ENCODE measurements at places on chromosomes 1 and 21.

- DNase-seq: no peak
Observed at GRCh38 chr1:223102797-223103533, 40.1 kb downstream of the TLR5 start.

DNA sequence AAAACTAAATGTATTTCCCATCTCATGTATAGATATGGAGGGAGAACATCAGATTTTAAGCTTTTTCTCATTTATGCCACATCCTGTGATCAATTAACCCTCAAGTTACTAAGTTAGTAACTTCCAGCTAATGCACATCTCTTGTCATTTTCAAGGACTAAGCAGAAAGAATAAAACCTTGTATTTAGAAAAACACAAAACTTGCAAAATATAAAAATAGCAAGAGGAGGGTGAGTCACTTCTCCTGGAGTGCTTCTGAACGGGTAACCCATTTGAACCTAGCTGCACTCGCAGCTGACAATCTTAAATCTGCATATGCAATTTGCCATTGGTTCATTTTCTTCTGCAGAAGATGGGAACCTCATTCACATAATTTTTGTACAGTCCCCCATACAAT is 500.5 kb downstream of the SETD4 start:
- DNase-seq: no peak

GRCh38 chr1:183958958-183959357 is 78.6 kb downstream of the COLGALT2 start:
- no peak for DNase-seq

DNA sequence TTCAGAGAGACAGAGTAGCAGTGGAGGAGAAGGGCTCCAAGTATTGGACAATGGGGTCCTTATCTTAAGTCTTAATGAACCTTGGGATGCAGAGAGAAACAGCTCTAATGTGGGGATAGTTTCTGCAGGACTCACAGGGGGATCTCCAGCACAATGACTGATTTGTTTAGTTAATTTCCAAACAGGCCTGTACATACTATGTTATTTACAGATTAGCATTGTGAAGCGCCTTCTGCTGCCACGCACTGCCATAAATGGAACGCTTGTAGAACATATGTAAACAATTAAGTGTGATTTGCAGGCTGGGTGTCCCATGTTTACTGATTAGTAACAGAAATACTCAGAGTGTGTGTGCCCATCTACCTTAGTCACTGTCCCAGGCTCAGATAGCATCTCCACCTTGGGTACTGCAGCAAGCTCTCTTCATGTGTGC is 56.1 kb downstream of the NTPCR start:
- DNase-seq: no peak

DNA sequence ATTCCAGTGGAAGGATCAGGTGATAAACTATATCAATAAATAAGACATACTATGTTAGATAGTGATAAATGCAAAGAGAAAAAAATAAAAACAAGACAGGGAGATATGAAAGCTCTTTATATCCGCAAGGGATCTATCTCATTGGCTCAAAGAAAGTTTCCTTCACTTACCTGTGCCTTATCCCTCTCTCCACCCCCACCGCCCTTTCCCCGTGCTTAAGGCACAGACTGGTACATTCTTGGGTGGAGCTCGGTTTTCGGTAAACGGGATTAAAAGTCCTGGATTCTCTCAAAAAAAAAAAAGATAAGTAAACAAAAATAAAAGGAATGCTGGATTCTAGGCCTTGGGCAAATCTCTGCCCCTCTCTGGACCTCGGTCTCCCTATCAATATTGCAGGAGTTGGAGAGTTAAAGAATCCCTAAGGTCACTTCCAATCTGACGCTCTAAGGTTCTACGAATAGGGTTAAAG is 593 bp upstream of the DNAJC16 start:
- no peak for DNase-seq

GRCh38 chr1:13628711-13629110 is 45.1 kb downstream of the PDPN start:
- DNase-seq: no peak

DNA sequence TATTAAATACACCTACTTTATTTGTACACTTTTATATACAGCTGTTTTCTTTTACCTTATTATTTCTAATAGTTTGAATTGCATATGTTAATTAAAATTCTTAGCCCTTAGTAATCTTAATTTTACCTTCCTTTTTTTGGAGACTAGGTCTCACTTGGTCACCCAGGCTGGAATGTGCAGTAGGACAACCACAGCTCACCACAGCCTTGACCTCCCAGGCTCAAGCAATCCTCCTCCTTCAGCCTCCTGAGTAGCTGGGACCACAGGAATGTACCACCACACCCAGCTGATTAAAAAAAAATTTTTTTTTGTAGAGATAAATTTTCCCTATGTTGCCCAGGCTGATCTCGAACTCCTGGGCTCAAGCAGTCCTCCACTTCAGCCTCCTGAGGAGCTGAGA is 15.0 kb upstream of the SDC3 start:
- DNase-seq: no peak

DNA sequence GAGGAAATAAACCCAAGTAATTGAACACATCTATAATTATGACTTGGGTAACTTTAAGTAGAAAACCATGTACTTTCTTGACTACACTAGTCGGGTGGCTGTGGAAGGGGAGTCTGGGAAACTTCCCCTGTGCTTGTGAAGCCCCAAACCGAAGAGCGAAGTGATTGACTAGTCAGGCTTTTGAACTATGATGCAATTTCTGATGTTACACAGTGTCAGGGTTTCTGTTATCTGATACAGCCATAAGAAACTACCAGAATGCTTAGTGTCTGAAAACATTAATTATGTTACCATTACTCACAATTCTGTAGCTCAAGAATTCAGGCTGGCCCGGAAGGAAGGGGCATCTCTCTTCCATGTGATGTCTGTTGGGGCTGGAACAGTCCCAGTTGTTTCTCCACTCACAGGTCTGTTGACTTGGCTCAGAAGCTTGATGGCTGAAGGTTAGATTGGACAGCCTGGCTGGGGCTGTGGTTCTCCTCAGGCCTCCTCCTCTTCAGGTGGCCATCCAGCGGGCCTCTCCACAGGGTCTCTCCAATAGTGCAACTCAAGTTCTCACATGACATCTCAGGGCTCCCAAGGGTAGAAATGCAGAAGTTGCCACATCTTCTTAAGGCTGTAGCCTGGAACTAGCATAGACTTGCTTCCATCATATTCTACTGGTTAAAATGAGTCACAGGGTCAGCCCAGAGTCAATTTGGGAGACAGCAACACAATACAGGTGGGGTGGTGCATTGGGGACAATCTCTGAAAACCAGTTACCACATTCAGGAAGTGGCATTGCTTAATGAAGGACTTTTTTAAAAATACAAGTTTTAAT is 8.3 kb upstream of the C8B start:
- no peak for DNase-seq

- no peak for DNase-seq
Observed at GRCh38 chr1:9086045-9086444, 16.6 kb upstream of the SLC2A5 start.

GRCh38 chr1:15758953-15759661 is 512 bp downstream of the FBLIM1 start:
- DNase-seq: no peak

DNA sequence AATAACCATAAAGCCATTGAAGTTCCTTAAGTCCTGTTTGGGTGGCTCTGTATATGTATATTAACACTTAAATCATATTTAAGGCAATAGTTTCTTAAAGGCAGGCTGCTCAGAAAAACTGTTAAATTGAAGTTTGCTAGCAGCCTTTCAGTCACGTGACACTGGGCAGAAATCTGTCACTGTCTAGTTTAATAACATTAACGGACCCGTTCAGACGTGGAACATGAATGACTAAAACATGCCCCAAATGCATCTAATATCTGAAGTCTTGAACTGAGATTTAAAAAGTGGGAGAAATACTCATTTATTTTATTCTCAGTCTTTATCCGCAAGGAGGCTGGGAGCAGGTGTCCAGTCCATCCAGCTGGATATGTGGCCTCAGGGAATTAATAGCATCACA is 3.3 kb upstream of the SPATA1 start:
- DNase-seq: no peak

DNA sequence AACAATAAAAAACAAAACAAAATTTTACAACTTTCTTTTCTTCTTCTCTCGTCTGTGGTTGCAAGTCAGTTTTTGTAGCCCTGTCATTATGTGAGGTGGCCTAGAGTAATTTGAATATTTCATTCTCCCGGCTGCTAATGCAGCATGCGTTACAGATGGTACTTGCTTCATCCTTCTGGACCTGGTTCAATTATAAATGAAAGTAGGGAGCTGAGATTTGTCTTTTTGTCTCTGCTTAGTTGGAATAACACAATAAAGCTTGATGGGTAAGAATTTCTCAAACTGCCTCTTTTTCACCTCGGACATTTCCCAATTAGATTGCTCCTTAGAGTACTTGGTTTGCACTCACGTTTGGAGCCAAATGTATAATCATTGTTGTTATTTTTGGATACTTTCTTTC is 201.6 kb downstream of the PBX1 start:
- DNase-seq: no peak

DNA sequence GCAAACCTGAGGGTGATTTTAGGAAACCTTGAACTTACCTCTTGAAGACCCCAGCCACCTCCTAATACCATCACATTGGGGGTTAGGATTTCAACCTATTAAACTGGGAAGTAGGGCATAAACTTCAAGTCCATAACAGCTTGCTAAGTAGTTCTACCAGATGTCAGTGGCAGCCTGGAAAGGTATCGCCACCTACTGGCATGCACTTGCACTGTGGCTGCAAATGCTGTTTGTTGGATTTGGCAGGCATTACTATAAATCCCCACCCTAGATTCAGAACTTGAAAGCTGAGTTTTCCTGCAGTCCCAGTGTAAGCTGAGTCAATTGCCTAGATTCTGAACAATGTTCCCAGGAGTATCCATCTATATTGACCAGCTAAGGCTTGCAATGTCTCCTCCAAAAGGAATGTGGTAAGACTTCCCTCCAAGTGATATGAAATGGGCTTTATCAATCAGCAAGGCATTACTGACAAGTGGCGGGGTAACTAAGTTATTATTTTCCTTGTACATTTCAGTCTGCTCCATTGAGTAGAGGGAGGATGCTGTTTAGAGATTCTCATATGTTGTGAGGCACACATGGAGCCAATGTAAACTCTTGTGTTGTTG is 474.5 kb downstream of the PTPRC start:
- peak; percentile 10 for DNase-seq

DNA sequence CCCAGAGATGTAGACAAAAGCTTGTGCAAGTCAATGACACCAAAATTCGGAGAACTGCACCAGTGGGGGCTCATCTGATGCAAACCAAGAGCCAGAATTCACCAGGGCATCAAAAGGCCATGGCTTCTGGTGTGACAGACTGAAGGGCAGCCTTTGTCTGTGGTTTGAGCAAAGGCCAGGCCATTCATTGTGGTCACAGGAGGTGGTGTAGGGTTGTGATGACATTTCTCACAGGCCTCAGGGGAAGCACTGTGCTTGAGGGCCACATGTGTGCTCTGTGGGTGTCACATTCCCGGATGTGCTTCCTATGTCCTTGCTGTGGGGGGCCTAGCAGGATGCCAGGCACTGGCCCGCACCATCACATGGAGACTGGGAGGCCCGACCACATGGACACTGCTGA is 22.5 kb upstream of the KCNE1 start:
- peak; percentile 28 for DNase-seq

GRCh38 chr1:38941527-38942019 is at the start of gene RHBDL2:
TSS of gene RHBDL2 (minus strand) at chr1:38941830. CDS start at chr1:38919212, 22,618 bp downstream.
- no peak for DNase-seq

DNA sequence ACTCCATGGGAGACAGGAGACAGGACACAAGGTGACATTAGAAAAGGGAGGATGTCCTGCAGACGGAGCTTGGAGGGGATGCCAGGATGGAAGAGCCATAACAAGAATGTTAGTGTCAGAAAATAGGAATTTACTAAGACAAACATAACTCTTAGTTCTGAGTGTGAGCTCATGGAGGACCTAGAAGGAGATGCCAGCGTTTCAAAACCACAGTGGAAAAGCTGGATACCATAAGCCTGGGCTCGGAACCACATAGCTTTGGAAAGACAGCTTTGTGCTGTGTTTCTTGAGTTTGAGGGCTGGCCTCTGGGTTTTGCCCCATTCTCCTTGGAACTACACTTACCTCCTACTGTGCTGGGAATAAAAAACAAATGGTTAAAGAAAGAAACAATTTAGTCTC is 128.4 kb downstream of the S1PR1 start:
- DNase-seq: no peak

GRCh38 chr1:71135571-71135970 is 54.7 kb upstream of the ZRANB2 start:
- DNase-seq: no peak

DNA sequence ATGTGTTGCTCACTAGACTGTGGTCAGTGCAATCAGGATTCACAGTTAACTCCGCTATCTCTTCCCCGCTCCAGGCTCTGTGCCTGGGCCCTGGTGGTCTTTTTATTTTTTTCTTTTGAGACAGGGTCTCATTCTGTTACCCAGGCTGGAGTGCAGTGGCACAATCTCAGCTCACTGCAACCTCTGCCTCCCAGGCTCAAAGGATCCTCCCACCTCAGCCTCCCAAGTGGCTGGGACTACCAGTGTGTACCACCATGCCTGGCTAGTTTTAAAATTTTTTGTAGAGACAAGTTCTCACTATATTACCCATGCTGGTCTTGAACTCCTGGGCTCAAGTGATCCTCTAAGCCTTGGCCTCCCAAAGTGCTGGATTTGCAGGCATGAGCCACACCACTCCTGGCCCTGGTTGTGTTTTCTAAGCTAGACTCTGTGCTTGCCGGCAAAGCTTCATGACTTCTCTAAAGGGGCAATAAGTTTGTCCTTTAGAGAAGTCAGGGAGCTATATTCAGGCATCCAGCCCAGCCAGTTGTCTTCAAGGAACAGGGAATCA is 1.4 kb downstream of the RCSD1 start:
- DNase-seq: no peak

DNA sequence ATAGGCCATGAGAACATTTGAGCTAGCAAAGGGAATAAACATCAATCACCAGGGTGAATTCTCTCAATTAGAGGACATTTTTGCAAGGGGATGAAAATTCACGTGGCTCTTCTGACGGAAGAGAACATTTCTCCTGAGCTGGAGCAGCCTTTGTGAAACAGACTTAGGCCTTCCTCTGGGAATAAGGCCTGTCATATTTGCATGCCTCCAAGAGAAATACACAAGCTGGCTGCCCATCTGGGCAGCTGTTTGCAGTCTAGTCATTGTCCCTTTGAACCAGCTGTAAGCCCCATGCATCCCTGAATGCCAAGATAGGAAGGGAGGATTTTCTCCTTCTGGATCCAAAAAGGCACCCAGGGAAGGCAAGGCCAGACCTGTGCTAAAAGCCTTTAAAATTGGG is 5.5 kb downstream of the LEMD1 start:
- no peak for DNase-seq

- no peak for DNase-seq
Observed at GRCh38 chr1:47519491-47519890, 81.6 kb downstream of the FOXD2 start.

Data from HepG2 (cell line).